Suppressor macrophage treated with lipopolysaccharide for 1 hour (primary cell): ENCODE measurements at places on chromosomes 3 and 15.

DNA sequence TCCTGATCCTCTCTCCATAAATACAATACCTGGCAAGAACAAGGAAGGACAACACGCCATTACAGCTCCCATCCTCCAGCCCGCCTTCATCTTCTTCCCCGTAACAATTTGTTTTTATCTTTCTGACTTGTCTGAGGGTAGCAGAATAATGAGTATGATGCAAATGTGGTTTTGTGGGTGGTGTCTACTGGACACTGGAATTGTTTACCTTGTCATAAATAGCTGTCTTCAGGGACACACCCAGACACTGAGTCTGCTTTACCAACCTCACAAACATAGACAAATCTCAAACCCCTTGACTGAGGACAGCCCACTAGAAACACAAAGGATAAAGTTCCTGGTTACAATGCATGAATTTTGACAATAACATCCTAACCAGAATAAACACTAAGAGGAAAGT is 13.4 kb downstream of the WDR72 start:
- no peak for DNase-seq

- no peak for DNase-seq
Observed at GRCh38 chr3:145118303-145118702, 1042.7 kb downstream of the PLOD2 start.

DNA sequence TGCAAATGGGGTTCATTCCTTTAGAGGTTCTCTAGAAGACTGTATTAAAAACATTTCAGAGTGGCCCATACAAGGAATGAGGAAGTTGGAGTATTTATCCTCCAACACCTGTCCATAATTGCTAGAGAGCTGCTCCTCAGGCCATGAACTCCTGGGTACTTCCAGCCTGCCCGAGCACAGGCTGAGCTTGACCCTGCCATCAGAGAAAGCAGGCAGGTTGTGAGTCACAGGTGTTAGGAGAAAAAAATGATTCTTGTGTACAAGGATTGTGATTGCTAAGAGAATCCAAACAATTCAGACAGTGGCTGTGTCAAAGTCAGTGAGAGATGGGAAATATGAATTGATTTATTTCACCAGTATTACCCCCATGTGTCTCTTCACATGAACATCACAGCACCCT is 156.8 kb upstream of the GADL1 start:
- DNase-seq, result no peak

DNA sequence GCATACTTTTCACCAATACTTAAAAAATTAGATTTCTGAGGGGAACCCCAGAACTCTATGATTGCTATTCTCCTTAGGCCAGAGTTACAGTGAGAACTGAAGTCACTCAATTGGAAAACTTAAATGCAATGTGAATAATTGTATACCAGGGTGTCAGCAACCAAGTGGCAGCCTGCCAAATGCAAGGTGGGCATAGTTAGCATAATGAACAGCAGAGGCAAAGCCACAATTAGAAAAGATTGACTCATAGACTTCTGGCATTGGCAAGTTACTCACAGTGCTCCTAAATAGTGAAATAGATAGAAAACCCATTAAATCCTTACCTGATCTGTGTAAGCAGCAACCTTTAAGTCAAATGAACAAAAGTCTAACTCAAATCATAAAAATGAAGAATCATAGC is 94.9 kb downstream of the BCHE start:
- no peak for DNase-seq

DNA sequence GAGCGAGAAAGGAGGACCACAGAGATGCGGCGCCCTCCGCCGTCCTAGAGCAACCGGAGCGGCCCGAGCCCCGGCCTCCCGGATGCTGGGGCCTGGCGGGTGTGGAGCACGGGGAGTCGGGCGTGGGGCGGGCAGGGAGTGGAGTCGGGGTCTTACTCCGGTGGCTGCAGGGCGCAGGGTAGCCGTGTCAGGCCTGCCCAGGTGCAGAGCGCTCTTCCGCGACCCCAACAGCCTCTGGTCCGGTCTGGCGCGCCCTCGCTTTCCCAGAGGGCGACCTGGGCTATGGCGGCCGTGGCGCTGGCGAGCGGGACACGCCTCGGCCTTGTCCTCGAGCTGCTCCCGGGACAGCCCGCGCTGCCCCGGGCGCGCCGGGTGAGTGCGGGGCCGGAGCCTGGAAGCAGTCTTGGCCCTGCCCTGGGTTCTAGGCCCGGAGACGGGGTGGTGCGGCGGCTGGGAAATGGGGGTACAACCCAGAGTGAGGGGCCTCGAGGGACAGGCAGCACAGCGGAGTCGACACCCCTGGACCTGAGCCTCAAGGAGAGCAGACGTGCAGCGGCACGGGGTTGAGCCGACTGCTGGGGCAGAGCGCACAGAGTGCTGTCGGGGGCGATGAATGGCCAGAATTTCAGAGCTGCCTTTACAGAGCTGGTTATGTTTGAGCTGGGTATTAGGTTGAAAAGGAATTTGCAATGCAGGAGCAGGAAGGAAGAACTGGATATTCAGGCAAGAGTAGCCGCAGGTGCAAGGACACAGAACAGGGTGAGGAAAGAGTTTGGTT is at the start of gene ZNF662:
ZNF662 (plus strand) TSS at position 73 of the 778 bp plus-strand sequence. CDS start 1,973 bp downstream, outside the sequence.
- peak; percentile 24 for DNase-seq

DNA sequence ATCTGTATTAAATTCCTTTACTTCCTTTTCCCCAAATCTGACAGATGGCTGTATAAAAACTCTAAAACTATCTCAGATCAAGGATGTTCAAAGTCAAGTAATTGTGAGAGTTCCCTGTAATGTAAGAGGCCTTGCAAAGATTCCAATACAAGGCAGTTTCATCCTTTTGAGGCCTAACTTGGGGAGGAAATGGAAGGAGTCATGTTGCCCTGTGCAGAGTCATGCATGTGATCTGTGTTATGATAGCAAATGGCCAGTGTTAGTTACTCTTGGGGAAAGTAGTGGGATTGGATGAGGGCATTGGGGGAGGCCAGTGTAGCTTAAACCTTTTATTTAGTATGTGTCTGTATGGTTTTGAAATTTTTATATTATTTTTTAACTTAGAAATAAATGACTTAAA is 23.7 kb upstream of the FBXL22 start:
- DNase-seq, result no peak

- DNase-seq, result no peak
Observed at GRCh38 chr15:68149059-68149458, 56.1 kb downstream of the CALML4 start.

- DNase-seq, result no peak
Observed at GRCh38 chr3:109803274-109803673, 465.9 kb upstream of the DPPA4 start.

- no peak for DNase-seq
Observed at GRCh38 chr3:69848113-69848512, 108.8 kb downstream of the MITF start.

DNA sequence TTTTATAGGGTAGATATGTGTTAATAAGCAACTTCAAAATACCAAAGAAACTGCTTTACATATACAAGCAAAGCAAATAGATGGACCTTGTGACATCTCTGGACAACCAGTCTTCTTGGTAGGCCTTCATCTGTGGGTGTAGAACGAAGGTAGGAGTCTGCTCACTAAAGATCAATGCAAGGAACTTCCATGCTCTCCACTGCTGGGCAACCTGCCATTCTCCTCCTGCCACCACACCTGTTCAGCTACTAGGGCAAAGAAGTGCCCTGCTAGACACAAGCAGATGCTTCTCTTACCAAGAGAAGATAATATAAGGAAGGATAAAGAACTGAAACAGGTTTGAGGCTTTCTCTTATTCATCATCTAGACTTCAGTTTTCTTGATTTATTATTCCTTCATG is 12.6 kb downstream of the PPARG start:
- no peak for DNase-seq

DNA sequence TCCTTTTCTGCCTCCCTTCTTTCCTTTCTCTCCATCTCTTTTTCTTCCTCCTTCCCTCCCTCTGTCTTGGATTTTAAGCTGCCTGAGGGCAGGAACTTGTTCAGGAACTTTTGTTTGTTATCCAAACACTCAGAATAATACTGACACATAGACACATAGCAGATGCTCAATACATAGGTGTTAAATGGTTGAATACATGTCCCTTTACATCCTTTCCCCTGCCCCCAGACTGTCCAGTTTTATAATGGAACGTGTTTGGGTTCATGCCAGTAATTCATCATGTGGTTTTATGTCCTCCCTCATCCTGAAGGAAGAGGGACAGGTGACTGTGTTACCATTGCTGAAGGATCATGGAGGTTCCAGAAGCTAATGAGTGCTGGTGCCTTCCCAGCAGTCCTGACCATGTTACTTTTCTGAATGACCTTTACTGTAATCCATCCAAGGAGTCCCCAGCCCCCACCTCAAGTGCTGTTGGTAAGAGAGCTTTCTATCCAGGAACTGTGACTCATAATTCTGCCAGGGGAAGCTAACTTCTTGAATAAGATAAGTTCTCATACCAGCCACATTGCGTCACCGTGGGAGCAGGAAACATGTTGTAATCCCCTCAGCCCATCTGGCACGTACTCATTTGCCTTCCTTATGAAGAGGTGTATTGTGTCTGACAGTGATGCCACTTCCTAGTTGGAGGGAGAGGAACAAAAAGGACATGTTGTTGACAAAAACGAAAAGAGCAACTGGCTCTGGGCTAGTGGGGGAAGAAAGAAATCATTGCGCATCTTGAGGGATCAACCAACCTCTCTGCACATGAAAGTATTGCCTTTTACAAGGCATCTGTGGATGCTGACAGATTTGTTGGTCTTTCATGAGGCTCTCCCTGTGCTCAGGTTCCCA is 52.4 kb downstream of the IL1RAP start:
- DNase-seq, result peak; percentile 98

GRCh38 chr3:196147116-196147515 is 64.1 kb downstream of the ZDHHC19 start:
- DNase-seq, result no peak

DNA sequence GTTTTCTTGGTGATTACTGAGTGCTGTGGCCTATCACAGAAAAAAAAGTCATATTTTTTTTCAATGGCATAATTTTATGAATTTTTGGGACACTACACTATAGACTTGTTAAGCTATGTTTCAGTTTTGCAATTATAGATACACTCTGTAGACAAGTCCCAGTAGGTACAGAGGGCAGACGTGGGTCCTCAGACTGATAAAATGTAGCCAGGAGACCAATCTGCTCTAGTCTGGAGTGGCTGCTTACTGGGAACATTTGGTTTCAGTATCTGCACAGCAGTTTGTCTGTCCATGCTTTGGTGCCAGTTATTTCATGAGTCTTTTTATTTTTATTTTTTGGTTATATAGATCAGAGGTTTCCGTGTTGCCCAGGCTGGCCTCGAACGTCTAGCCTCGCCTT is 313.4 kb upstream of the LRRFIP2 start:
- no peak for DNase-seq

DNA sequence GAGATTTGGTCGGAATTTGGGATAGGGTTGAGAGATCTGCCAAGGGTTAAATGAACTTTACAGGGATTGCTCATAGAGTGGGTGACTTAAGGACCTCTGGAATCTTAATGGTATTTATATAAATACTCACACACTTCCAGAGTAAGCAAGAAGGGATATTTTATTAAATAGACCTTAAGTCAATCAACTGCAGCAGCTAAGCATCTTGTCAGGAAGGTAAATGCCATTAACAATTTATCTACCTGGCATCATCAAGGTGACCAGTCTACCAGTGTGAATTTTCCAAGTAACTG is 123.9 kb downstream of the FEZF2 start:
- no peak for DNase-seq

- no peak for DNase-seq
Observed at GRCh38 chr3:44289882-44290462, 48.3 kb downstream of the TOPAZ1 start.

DNA sequence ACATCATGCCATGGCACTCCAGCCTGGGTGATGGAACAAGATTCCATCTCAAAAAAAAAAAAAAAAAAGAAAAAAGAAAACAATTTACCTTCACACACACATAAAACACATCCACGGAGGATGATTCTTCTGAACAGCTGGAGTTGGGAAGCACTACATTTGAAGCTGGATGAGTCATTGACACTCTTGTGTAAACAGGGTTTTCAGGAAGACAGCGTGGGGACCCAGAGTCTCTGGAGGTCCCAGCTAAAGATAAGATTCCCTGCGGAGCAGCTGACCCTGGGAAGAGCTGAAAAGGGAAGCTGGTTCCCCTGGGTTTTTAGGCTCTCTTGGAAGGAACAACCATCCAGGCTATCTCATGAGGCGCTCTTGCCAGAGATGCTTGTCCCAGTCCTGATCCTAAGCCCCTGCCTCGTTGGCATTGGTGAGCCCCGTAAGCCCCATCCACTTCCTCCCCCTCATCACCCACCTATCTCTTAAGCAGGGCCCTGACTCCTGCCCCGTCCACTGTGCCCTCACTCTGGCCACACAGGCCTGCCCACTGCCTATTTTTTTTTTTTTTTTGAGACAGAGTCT is 32.0 kb upstream of the FURIN start:
- peak; percentile 84 for DNase-seq

GRCh38 chr15:31241888-31242522 is 84.6 kb upstream of the KLF13 start:
- DNase-seq, result no peak

GRCh38 chr15:69554279-69554961 is 101.8 kb downstream of the RPLP1 start:
- no peak for DNase-seq

- no peak for DNase-seq
Observed at GRCh38 chr3:23330568-23330967, 127.4 kb downstream of the UBE2E2 start.

- peak; percentile 61 for DNase-seq
Observed at GRCh38 chr3:45665101-45665572, 24.1 kb upstream of the SACM1L start.

DNA sequence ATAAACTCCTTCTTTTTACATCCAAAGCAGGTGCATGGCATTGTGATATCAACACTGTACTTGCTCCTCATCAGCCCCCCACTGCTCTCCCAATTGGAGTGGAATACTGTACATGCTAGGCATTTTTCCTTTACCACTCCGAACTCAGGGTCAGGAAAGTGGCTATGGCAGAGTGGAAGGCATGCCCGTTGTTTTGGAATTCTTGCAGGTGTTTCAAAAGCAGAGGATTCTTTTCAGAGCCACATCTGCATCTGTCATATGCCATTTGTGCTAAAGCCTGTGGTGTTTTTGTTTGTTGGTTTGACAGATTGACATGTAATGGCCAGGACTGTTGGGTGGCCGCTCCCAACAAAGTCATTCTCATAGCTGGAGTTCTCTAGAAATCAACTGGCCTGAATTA is 41.7 kb downstream of the SOX2 start:
- DNase-seq, result no peak

DNA sequence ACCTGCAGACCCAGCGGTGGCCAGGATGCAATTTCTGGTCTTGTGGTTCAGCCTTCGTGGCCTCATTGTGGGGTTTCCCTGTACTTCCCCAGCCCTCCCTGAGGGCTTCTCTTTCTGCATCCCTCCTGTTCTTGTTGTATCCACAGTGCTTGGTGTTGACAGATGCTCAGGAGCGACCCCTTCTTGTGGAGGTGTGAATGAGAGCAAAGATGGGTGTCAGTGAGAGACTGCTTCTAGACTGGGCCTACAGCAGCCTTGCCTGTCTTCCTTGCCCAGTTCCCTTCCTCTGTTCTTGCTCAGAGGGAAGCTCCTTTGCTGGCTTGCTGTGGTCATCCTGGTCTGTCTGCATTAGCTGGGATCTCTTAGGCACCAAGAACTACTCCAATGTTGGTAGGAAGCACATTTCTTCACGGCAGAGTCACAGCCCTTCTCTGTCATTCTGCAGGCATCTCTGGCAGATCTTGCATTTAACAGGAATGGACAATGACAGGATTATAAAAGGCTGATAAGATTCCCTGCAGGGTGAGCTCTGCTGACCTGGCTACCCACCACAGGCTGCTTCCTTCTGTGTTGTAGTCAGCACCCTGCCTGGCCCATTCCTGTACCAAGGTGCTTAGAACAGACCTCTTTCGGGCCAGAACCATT is 317.8 kb upstream of the C2CD4B start:
- DNase-seq, result peak; percentile 80

GRCh38 chr3:51954105-51954504 is 1.1 kb upstream of the GPR62 start:
- peak; percentile 52 for DNase-seq
